NCI-H524 (cell line): ENCODE measurements at places on chromosomes 12 and 14.
A peak's percentile ranks its signal among the peaks of the same experiment; 100 is the strongest.

- no peak for DNase-seq
These were observed 131.5 kb downstream of the GPR135 start for GRCh38 chr14:59333668-59334067.

DNA sequence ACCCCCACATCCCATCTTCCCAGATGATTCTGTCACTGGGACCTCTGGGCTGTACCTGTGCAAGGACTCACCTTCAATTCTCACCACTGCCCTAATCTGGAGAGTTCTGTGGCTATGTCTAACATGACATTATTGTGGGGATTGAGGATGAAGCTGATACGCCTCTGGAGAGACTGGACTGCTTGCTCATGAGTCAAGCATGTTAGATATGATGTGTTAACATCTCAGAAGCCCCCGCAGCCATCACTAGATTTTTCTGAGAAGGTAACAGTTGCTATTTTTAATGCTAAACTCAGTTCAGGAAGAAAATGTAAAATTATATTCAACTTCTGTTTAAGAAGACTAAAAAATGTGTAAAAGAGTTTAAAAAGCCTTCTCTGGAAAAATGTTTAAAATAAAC lies 25.7 kb downstream of the JKAMP start:
- DNase-seq = no peak

DNA sequence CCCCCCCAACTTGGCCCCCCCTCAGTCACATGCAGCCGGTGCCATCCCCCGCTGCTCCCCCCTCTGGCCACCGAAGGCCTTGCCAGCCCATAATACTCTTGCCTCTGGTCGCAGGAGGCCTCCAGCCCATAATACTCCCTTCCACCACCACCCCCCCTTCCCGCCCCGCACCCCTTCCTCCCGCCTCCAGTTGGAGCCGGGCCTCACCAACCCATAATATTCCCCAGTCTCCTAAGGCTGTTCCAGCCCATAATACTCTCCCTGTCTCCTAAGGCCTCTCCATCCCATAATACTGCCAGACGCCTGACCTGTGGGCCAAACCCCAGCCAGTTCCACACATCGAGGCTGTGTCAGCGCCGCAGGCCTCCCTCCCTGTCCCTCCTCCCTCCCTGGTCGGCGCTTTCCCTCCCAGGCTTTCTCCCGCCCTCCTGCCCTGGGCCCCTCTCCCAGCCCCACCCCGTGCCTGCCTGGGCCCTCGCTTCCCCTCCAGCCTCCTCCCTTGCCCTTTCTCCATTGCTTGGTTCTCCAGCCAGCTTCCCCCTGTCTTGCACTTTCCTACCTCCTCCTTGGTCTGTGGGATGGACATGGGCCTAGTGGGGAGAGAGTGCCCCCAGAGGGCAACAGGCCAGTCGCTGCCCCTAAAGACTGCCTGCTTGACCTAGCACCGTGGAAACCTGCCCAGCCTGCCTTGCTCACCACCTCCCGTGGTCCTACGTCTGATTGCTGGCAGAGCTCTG lies 6.8 kb upstream of the CHD4 start:
- DNase-seq = peak; percentile 98

GRCh38 chr12:100273782-100274181 lies 6.8 kb downstream of the SCYL2 start:
- no peak for DNase-seq

GRCh38 chr12:88720231-88720630 lies 140.0 kb upstream of the KITLG start:
- DNase-seq = no peak

- DNase-seq = no peak
These were observed 9.4 kb downstream of the CFAP251 start for GRCh38 chr12:121927813-121928212.

GRCh38 chr12:120972870-120973543 lies 5.3 kb upstream of the HNF1A start:
- DNase-seq = no peak

GRCh38 chr12:119988472-119989360 lies at the start of gene BICDL1:
BICDL1 (plus strand) TSS chr12:119989236; CDS start chr12:119989869, 633 bp downstream.
- peak; percentile 97 for DNase-seq

DNA sequence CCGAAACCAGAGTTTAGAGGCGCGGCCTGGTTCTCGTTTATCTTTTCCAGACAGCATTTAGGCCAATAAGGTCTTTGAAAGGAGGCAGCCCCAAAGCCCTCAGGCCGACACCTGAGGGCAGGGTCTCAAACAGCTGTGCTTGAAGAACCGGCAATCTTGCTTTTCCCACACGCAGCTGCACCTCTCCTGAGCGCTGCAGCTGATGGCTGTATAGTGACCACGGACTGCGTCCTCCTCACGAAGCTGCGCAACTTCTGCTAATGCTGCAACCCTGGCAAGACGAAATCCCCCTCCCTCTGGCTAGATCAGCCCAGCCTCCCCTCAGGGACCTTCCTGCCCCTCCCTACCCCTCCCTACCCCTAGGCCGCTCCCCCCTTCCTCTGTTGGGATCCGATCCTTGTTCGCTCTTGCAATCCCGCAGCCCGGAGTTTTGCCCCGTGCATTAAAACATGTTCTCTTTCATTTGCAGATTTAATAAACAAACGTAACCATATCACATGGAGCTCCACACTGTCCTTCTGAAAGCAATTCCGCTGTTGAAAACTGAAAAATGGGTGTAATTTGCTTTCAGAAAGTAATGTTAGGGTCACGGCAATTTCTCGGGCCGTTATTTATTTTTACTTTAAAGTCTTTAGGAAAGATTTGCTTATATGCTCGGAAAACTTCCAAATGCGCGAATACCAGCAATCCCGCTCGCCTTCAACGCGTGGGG lies 4.8 kb upstream of the PAX9 start:
- DNase-seq = peak; percentile 70

DNA sequence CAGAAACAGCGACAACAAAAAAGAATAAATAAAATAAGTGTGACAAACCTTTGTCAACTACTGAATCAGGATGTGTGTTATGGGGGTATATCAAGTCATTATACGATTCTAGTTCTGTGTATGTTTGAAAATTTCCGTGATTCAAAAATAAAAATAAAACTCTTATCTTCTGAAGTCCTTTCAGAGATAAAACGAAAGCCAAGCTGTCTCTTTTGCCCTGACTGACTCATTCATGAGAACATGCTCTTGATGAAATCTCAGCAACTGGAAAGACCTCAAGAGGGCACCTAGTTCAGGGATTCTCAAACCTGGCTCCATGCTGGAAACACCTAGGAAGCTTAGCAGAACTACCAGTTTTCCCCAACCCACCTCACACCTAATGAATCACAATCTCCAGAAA lies 9.2 kb downstream of the FOXN3 start:
- no peak for DNase-seq

- no peak for DNase-seq
These were observed 55.6 kb upstream of the PPP2R5C start for GRCh38 chr14:101705733-101706508.

- no peak for DNase-seq
These were observed 652.7 kb upstream of the MIS18BP1 start for GRCh38 chr14:45905672-45906071.
